ENCODE measurements at places on chromosomes 12 and 14.

GRCh38 chr14:96195441-96196081, 9.1 kb upstream of the BDKRB2 start:
- DNase-seq, result no peak

DNA sequence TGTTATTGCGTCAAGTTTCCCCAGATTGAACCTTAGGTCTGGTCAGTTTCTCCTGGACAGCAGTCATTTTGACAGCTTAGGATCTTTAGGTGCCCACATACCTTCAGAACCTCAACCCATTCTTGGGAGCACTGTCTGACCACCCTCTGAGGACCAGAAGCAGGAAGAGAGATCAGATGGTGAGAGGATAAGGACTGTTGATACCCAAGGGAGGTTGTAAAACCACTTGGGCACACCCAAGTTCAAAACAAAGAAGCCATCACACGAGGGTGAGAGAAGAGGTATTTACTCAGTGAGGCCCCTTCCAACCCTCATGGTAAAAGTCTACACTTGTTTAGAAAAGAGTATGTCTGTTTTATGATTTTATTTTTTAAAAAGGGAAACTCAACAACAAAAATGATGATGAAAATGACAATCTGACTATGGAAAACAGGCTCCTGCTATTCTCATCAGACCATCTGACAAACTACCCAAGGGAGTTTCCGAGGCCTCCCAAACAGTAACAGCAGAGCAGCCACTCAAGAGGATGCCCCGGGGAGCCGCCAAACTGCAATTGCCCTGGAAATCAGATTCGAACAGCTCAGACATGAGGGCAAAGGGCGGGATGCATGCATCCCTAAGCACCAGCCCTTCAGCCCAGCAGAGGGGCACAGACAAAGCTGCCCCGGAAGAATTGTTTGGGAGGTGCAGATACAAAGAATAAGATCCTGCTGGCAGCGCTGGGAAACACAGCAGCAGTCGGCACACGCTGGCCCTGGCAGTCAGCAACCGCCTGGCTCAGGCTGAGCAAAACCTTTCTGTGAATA, 162.6 kb upstream of the PLEKHG7 start:
- DNase-seq, result no peak

DNA sequence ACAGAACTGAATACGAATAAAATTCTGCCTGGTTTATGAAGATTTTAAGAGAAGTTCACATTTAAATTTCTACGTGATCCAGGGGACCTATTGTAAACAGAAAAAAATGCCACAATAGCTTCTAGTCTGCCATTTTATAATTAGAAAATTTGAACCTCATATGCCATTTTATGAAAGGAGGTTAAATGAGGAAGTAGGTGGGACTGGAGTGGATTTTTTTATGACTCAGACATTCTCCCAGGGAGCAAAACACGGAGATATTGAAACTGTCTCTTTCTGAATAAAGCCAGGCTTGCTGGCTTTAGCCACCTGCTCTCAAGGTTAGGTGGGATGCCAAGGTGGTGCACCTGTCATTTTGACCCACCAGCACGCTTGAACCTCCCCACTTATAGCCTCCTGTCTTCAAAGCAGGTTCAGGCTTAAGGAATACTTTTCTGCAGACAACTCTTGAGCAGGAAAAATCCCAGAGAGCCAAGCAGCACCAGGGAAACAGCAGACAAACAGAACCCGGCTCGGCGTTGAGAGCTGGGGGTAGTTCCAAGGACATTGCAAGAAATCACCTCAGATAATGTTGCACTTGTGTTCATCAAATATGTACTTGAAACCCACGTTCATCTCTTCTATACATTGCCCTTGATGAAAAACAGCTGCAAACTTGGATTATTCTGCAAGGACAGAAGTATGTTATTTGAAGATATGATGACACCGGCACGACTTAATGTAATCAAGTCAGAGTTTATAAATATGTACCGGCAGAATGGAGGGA, 203.7 kb downstream of the PPM1H start:
- peak; percentile 20 for DNase-seq

DNA sequence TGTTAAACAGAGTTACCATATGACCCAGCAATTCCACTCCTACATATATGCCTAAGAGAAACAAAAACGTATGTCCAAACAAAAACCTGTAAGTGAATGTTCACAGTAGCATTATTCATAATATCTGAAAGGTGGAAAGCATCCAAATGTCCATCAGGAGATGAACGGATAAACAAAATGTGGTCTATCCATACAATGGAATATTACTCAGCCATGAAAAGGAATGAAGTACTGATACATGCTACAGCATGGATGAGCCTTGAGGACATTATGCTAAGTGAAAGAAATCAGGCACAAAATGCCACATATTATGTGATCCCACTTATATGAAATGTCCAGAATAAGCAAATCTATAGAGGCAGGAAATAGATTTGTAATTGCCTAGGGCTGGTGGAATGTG, 16.8 kb downstream of the MOK start:
- no peak for DNase-seq

GRCh38 chr12:102808412-102808811, 108.6 kb downstream of the PAH start:
- no peak for DNase-seq

DNA sequence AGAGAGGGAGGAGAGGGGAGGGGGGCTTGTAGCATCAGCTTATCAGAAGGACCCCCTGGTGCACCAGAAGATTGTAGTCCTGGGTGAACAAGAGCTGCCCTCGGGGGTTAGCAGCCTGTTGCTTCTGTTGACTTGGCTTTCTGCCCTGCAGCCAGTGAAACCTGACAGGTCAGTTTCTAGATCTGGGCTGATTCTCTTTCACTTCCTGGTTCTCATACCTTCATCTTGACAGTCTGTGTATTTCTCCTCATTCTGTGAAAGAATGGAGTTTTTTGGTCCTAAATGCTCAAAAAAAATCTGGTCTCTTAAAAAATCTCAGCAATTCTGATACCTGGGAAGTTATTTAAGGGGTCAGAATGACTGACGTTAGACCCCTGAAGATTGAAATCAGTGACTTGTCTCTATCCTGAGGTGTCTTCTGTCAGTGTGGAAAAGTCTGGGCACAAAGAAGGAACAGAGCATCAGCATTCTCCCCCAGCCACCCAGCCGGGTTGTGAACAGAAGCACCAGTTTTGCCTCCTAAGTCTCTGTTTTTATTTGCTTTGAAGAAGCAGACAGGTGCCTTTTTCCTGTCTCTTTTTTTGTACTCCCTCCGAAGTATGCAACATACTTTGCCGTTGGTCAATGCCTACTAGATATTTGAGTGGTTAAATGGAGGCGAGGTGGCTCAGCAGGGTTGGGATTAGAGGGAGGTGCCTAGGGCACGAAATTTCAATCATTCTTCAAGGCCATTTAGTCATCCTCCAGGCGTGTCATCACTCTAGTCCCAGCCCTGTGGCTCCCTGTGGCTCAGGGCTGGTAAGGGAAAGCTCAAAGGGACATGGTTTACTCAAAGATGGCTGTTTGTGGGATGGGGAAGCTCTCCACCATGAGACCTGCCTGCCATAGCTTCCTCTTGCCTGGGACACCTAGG, 24.0 kb downstream of the TTC9 start:
- DNase-seq, result peak; percentile 72

DNA sequence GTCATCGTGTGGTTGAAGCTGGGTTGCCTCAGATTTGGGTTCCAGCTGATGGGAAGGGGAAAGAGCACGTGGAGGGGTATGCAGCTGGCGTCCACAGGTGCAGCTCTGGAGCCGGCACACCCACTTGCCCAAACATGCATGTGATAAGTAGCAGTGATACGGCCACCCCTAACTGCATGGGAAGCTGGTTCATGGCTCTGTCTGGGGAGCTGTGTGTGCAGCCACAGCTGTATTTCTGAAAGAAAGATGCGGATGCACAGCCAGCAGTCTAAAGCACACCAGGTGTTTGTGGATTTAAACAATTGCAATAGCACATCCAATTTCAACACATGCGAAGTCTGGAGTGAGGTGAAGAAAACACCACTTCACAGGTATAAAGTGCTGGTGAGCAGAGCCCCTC, 181.4 kb downstream of the EFCAB11 start:
- peak; percentile 18 for DNase-seq

DNA sequence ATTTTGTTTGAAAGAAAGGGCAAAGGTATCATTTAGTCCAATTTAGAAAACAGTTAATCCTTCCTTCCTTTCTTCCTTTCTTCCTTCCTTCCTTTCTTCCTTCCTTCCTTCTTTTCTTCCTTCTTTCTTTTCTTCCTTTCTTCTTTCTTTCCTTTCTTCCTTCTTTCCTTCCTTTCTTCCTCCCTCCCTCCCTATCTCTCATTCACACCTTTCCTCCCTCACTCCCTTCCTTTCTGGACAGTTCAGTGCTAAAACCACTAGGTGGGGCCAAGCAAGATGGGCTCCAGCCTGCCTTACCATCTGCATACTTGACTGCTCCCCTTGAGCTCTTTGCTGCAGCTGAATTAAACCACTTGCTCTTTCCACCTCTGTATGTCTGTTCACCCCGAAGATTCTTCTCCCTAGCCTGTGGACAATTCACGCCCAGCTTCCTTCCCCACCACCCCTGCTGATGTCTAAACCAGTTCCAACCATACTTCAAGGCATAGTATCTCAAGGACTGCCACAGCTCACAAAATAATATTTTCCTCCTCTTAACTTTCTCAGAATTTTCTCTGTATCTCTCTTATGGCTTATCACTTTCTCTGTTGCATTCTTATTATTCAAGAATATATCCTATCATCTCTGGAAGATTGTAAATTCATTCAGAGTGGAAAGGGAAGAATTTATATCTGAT, 78.0 kb downstream of the DBX2 start:
- peak; percentile 19 for DNase-seq

- DNase-seq, result no peak
These were observed 183.4 kb upstream of the NRXN3 start for GRCh38 chr14:77986773-77987172.

DNA sequence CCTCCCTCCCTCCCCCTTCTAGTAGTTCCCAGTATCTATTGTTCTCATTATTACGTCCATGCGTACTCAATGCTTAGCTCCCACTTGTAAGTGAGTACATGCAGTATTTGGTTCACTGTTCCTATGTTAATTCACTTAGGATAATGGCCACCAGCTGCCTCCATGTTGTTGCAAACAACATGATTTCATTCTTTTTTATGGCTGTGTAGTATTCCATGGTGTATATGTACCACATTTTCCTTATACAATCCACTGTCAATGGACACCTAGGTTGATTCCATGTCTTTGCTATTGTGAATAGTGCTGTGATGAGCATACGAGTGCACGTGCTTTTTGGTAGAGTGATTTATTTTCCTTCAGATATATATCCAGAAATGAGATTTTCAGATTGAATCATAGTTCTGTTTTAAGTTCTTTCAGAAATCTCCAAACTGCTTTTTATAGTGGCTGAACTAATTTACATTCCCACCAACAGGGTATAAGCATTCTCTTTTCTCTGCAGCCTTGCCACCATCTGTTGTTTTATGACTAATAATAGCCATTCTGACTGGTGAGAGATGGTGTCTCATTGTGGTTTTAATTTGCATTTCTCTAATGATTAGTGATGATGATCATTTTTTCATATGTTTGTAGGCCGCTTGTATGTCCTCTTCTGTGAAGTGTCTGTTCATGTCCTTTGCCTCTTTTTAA, 17.9 kb upstream of the CLEC7A start:
- DNase-seq, result no peak

- peak; percentile 60 for DNase-seq
These were observed 42.2 kb upstream of the MANSC4 start for GRCh38 chr12:27822076-27822712.

DNA sequence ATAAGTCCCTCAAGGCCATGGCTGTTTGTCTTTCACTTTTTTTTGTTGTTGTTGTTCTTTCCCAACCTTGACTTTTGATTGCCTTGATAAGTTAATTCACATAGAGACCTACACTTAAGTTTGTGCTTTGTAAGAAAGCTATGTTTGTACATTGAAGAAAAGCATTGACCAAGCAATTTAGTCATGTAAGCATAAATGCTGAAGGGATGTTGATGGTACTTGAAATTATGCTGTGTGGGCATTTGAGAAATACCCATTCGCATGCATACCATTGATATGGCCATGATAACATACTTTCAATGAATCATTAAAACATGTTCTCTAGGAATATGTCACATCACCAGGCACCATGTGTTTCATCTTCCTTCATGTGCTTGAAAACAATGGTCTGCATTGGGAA, 803.7 kb upstream of the TMEM132C start:
- no peak for DNase-seq

DNA sequence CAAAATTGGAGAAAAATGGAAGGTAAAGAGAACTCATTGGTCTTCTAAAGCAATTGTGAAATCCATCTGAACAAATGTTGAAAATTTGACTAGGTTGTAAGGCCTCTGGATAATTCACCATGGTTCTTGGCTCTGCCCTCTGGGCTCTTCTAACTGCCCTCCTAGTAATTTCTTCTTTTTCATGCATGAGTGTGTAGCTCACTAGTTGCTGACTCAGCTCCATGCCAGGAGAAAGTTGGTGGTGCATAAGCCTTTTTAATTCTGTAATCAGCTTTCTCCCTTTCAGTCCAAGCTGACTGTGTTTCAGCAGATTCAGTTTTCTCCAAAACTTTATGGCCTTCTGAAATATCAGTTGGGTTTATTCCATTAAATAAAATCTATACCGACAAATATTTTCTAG, 877.8 kb upstream of the ATXN7L3B start:
- DNase-seq, result no peak

DNA sequence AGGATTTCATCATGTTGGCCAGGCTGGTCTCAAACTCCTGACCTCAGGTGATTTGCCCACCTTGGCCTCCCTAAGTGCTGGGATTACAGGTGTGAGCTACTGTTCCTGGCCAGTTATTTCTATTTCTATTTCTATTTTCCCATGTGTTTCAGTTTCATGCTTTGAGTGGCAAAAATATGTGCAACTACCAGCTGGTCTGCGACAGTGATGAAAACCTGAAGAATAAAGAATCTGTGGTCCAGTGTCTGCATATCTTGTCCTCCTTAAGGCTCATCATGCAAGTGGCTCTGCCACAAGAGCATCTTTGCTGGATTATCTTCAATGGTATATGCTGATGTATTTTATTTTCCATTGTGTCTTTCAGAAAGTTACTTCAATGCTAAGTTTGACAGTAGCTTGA, 17.4 kb downstream of the CFAP54 start:
- no peak for DNase-seq

DNA sequence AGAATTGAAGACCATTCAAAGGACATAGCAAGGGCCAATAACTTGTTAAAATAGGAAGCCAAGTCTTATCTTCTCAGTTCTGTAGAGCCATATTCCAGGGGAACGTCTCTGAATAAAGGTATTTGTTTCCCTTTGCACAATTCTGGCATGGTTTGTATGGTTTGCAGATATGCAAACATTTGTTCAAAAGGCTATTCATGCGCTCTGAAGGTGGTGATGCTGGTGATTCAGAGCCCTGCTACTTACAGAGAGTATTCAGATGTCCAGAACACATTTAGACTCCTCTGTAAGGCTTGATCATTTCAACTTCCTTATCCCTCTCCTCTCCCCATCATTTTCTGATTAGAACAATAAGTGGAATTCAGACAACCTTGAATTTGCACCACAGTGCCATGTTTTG, 35.9 kb downstream of the SLC4A8 start:
- no peak for DNase-seq
